Fibroblast of lung (primary cell): ENCODE measurements at places on chromosomes 16 and 17.

GRCh38 chr16:67278773-67279295, 498 bp upstream of the PLEKHG4 start:
- DNase-seq: no peak

DNA sequence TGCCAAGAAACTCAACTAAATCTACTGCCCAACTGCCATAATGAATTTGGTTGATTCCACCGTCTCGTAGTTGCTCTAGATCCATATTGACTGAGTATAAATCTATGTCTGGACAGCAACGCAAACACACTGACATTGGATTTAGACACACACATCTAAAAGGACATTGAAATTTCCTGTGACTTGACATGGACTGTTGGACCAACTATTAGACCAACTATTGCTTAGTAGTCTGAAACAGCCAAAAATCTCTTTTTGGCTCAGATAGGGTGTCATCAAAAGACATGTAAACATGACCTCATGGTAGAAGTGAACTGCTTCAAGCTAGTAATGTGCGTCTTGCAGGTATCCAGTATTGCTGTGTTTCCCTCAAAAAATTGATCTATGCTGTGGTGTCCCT, 31.3 kb downstream of the KIAA0513 start:
- no peak for DNase-seq

- no peak for DNase-seq
Observed at GRCh38 chr16:75380870-75381269, 52.4 kb downstream of the CFDP1 start.

DNA sequence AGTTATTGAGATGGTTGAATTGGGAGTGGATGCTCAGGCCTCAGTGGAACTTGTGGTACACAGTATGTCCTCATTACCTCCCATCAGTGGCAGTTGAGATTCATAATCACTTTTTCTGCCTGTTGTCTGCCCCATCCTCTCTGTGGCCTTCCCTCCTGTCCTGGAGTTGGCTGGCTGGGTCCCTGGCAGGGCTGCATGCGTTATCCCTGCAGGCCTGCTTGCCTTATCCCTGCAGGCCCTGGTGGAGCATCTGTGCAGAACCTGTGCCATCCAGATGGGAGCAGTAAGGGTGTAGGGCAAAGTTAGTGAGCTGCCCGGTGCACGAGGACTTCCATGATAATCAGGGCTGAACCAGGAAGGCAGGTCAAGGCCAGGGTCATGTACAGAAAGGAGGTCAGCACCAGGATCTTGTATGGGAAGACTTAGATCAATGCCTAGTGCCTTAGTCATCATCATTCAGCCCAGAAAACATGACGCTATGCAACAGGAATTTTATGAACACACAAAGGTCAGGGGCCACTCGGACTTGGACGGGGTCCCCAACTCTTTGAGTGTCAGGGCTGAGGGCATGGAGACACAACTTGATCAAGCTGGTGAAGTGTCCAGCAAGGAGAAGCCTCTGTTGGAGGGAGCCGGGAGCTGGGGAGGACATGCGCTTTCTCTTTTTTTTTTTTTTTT, 47.2 kb downstream of the ABCC1 start:
- DNase-seq: peak; percentile 97

- DNase-seq: no peak
Observed at GRCh38 chr16:21959050-21959449, 5.9 kb downstream of the UQCRC2 start.

DNA sequence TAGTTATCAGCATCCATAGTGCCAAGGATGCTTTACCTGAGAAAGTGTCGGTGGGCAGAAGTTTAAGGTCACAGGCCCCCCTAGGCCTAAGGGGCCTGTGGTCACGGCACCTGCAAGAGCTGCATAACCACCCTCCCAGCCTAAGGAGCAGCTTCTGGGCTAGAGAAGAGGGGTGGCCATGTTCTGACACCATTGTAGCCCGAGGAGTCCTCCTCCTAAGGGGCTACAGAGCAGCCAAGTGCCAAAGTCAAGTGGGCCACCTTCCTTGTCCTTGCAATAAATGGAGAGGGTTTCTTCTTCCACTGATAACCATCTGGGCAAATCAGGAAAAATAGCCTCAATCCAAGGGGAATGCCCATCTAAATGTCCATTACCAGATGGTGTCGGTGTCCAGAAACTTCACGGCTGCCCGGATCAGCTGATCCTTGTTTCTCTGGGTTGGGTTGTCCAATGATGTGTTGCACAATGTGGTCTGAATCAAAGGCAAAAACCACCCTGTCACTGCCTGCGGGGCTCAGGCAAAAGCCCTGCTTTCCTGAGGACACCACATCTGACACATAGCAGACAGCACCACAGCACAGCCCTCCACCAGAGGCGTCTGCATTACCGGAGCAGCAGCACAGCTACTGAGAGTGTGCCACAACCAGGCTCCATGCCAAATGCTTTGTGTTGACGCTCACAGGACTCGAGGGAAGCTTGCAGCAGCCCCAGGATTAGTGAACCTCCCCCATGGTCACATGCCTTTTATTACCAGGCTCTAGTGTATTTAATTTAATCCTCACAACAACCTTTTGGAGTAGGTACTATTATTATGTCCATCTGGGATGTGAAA, 12.8 kb downstream of the ATPAF2 start:
- peak; percentile 79 for DNase-seq

- DNase-seq: peak; percentile 51
Observed at GRCh38 chr16:66521951-66522771, 27.8 kb downstream of the TK2 start.

DNA sequence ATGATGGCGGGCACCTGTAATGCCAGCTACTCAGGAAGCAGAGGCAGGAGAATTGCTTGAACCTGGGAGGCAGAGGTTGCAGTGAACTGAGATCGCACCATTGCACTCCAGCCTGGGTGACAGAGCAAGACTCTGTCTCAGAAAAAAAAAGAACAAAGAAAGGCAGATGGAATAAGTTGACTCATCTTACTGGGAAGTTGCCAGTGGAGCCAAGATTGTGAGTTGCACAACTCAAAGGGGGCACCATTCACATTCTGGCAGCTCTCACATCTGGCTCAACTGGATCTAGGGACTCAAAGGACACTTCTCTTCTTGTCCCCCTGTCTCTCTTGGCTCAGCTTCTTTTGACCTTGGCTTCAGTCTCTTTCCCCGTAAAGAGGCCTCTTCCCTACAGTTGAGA, 53.7 kb upstream of the ETV4 start:
- DNase-seq: peak; percentile 77

- DNase-seq: peak; percentile 70
Observed at GRCh38 chr17:19384723-19385391, 2.1 kb downstream of the MFAP4 start.

DNA sequence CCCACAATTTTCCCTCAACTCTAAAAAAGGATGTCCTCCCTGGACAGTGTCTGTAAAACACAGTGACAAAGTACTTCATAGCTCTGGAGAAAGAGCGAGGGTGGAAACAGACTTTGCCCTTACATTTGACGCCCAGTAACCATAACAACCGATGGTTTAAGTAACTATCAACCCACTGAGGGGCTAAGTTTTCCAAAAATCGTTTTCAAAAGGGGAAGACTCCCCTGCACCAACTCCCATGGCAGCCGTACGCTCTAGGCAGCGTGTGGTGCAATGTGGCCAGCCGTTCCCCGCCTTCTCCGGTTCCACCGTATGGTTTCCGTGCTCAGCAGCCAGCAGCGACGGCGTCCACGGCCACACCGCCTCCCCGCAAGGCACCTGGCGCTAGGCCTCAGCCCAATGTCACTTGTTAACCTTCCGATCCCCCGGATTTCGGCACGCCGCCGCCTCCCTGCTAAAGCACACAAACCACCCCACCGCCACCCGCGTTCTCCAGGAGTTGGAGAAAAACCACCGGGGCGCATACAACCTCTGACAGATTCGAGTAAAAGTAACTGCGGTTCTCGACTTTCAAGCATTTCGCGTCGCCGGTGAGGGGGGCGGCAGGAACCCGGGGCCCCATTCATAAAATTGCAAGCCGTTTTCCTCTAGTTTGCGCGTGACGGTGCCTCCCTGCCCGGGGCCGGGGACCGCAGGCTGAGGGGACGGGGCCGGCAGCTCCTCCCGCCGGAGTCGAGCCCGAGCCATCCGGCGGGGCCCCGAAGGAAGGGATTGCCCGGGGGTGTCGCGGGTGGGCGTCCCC, 661 bp downstream of the TEX2 start:
- DNase-seq: peak; percentile 17

DNA sequence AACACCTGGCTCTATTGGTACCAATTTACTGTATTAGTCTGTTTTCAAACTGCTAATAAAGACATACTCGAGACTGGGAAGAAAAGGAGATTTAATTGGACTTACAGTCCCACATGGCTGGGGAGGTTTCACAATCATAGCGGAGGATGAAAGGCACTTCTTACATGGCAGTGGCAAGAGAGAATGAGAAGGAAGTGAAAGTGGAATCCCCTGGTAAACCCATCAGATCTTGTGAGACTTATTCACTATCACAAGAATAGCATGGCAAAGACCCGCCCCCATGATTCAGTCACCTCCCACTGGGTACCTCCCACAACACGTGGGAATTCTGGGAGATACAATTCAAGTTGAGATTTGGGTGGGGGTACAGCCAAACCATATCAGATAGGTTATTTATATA, 22.6 kb upstream of the GOSR1 start:
- no peak for DNase-seq

DNA sequence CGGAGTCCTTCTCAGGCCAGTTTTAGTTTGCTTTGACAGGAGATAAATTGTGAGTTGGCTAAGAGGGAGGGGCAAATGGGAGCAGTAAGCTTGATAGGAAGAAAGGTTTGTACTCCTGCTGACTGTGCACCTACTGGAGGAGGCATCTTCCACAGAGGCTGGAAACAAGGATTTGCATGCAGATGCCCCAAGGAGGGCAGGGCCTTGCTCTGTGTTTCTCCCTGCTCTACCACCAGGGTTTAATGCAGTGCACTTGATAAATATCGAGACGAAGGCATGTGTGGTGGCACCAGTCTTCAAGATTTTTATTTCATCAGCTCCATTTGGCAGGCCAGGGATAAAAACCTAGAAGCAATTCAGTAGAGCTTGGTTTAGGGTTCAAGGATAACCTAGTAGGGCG, 210.5 kb upstream of the C16orf82 start:
- no peak for DNase-seq

GRCh38 chr17:13031718-13032350, 14.0 kb upstream of the ELAC2 start:
- peak; percentile 59 for DNase-seq

DNA sequence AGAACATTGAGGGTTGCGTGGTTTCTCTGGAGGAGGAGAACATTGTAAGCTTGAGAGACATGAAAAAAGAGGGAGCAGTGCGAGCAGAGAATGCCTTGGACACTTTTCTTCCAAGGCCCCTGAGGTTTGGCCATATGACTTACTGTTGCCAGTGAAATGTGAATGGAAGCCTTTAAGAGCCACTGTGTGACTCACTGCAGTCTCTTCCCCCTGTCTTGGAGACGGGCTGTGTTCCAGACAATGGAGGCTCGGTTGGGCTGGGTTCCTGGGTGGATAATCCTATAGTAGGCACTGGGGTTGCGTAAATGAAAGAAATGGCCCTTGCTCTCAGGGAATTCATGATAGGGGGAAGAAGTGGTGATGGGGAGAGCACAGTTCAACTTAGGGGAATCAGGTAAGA, 75.5 kb downstream of the SHISA9 start:
- no peak for DNase-seq

- DNase-seq: no peak
Observed at GRCh38 chr17:37693328-37693727, 50.1 kb upstream of the DDX52 start.

DNA sequence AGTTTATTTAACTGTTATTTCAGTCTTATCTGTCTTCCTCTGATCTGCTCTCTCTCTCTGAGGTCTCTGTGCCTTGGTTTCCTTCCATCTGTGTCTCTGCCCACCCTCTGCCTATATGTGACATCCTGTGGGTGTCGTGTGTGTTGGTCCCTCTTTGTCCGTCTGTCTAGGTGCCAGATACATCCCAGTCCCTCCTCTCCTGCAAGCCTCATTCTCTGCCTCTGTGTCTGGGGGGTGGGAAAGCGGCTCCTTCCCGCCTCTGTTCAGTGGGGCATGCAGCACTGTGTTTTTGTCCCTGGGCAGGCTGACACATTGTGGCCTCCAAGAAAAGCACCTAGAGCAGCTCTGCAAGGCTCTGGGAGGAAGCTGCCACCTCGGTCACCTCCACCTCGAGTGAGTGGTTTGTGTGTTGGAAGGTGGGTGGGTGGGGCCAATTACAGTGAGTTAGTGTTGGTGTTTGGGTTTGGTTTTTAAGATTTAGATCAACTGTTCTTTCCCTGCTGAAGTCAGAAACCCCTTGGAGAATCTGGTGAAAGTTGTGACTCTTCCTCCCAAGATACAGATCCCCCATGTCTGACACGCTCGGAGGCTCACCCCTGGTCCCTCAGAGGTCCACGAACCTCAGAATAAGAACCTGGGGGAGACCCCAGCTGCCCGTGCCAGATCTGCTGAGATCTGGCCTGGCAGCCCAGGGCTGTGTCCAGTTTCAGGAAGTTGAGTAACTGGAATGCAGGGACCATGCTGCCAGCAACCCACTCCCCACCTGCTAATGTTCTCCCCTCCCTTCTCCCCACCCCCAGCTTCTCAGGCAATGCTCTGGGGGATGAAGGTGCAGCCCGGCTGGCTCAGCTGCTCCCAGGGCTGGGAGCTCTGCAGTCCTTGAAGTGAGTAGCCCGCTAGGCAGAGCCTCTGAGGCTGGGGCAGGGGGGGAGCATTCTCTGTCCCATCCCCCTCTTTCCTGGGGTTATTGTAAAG, 50.9 kb upstream of the CPNE2 start:
- peak; percentile 23 for DNase-seq

GRCh38 chr17:50805486-50805885, 29.9 kb upstream of the WFIKKN2 start:
- no peak for DNase-seq

DNA sequence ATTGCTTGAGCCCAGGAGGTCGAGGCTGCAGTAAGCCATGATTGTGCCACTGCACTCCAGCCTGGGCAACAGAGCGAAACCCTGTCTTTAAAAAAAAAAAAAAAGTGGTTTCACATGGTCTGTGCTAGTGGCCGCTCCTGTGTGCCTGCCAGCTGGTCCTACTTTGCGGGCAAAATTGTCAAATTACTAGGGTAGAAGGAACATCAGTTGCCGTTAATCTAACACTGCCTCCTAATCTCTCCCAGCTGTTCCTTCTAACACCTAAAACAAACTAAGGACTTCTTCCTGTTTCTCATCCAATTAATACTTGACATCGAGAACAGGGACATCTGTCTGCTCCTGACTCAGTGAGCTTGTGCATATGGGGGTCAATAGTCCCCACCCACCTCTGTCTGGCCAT, 23.9 kb downstream of the TMEM11 start:
- no peak for DNase-seq

DNA sequence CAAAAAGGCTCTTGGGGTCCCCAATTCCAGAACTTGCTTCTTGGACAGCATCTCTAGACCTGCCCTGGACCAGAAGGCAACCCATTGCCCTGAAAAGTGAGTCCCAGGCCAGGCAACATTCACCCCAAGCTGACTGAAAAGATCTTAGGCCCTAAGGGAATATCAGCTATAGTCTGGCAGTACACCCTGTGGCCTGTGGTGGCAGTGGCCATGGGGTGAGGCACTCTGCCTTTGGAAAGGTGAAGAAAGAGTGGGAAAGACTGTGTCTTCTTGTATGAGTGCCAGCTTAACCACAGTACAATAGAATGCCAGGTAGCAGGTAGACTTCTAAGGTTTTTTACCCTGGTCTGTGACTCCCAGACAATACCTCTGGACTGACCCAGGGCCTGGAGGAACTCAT, 564.5 kb downstream of the CDH8 start:
- DNase-seq: no peak
